Stimulated activated CD8-positive, alpha-beta memory T cell treated with anti-CD3 and anti-CD28 coated beads, Interleukin-4, amount 100 ng/mL, for 1 hour (primary cell): ENCODE measurements at places on chromosomes 13 and 19.

GRCh38 chr13:85377783-85378182 lies 421.4 kb downstream of the SLITRK6 start:
- no peak for DNase-seq

GRCh38 chr19:29247872-29248271 lies 34.9 kb upstream of the UQCRFS1 start:
- DNase-seq, result no peak

GRCh38 chr13:30577401-30577852 lies 40.3 kb upstream of the USPL1 start:
- DNase-seq, result no peak

DNA sequence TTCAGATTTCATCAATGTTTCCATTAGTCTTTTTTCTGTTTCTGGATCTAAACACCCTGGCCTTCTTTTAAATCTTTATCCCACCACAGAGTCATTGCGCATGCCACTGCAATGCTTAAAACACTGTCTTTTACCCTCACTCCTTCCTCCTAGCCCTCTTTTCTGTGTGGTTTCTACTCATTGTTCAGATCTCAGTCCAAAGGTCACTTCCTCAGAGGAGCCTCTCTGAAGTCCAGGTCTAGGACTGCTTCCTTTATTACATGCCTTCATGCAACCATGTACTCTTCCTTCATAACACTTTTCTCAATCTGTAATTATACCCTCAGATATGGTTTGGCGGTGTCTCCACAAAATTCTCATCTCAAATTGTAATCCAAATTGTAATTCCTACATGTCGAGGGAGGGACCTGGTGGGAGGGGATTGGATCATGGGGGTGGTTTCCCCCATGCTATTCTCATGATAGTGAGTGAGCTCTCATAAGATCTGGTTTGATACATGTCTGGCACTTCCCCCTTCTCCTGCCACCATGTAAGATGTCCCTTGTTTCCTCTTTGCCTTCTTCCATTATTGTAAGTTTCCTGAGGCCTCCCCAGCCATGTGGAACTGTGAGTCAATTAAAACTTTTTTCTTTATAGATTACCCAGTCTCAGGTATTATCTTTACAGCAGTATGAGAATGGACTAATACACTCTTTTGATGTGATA lies 808.9 kb downstream of the DIAPH3 start:
- no peak for DNase-seq

DNA sequence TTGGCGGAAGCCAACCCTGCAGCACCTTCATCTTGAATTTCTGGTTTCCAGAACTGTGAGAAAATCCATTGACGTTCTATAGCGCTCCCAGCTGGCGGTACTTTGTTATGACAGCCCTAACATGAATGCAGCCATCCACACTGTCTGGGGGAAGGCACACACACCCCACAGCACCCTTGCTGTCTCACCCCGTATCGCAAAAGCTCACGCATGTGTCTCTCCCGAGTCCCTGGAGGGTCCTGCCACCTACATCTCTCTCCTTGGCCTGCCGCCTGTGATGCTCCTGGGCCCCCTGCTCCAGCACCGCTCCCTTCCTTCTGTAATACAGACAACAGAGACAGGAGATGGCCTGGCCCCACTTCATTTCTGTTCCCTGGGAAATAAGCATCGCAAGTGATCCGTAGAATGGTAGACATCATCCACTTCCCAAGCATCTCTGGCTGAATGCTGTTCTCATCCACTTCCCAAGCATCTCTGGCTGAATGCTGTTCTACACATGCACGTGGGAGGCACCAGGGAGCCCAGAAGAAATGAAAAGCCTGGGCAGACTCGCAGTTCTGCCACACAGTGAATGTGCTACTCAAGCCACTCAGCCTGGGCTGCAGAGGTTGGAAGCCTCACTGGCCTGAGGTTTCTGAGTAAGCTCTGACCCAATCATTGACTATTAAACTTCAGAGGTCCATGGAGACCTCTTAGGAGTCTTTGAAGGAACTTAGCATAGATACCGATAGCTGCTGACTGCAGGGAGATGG lies 29.6 kb downstream of the EPN1 start:
- no peak for DNase-seq

- DNase-seq, result no peak
These were observed 335.1 kb downstream of the GPC6 start for GRCh38 chr13:93561576-93562225.

- no peak for DNase-seq
These were observed 885.2 kb downstream of the PCDH9 start for GRCh38 chr13:66344805-66345517.

DNA sequence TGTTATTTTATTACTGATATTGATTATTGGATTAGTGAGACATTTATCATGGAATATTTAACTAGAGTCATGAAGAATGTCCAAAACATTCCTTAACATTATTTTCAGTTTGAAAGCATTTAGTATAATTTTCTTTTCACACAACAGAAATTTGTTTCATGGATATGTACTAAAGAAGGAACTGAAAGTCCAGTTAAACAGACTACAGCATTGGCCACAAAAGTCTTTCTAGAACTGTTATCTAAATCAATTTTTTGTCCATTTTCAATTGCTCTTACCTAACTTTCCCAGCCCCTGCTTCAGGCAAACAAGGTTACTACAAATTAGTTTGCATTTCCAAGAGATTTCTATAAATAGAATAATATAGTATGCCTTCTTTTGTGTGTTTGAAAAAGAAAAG lies 1018.0 kb upstream of the PCDH20 start:
- DNase-seq, result no peak

GRCh38 chr13:33963895-33964294 lies 145.9 kb downstream of the RFC3 start:
- DNase-seq, result no peak

DNA sequence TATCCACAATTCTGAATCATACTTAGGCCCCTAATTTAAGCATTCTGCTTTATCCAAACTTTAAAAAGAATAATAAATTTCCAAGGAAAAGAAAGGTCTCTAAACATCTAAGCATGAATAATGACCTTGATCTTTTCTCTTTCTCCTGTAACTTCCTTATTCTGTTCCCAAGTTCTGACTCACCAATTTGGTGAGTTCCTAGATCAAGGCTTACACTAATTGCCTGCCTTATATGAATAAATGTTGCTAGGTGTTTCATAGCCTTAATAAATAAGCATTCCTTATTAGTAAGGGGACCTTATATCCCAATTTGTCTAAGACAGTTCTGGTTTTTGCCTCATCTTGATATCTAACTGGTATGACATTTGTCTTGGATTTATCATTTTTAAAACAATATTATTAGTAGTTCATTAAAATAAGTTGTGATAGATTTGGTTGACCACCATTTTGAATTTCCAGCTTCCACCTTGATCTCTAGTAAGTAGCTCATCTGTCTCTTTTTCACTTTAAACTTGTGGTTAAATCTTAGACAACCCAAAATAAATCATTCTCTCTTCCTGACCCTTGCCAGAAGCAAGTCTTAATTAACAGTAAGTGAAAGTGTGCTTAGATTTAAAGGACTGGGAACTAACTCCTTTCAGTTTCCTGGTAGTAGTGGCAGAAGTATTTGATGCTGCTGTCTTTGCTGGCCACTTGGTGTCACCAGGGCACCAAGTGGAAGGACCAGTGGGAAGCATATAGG lies 121.2 kb upstream of the MLNR start:
- no peak for DNase-seq

- DNase-seq, result no peak
These were observed 60.3 kb downstream of the ARHGAP35 start for GRCh38 chr19:46921071-46921470.

GRCh38 chr13:89279374-89279773 lies 1608.2 kb downstream of the SLITRK5 start:
- DNase-seq, result no peak

DNA sequence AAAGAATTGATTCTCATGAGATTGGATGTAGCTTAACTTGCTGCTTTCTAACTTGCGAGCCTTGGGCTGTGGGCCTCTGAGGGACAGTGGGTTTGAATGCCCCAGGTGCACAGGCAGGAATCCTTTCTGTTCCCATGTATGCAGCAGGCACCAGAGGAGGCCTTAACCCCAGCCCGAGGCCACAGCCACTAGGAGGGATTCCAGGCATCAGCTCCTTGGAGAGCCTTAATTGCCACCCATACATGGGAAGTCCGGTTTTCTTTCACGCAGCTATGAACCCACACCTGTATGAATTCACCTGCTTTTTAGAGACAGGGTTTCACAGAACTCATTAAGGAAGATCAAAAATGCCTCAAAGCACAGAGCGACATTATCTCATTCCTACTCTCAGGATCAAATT lies 117.9 kb downstream of the CRYL1 start:
- no peak for DNase-seq

DNA sequence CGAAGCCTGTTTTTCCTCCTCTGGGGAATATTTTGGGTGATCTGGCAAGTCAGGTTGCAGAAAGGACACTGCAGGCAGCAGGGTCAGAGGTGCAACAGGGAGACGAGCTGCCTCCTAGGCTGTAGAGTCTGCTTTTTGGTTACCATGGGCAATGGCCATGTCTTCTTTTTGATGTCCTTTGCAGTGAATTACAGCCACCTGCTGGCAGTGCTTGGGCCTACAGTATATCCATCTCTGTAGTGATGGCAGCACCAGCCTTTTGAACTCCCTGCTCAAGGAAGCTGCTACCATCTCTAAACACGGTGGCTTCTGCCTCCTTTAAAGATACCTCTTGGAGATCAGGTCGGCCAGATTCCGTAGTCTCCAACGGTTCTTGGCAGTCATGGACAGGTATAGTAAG lies 73.9 kb downstream of the WTIP start:
- no peak for DNase-seq

DNA sequence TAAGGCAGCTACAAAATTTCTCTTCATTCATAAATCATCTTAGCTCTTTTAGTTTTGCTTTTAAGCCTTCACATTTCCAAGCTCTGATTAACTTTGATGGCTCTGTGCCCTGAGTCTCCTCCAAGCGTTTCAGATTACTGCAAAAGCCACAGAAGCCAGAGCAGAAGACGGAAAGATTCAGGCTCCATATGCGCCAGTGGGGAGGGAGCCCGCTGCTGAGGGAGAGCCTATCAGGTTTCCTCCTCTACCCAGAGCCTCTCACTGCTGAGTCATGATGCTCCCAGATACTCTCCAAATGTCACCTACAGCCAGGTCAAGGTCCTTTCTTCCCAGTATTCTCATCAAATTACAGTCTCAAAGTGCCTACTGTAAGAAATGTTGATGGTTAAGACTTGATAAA lies 193.6 kb downstream of the RAP2A start:
- no peak for DNase-seq

- no peak for DNase-seq
These were observed 991.7 kb downstream of the DIAPH3 start for GRCh38 chr13:59172076-59172475.

DNA sequence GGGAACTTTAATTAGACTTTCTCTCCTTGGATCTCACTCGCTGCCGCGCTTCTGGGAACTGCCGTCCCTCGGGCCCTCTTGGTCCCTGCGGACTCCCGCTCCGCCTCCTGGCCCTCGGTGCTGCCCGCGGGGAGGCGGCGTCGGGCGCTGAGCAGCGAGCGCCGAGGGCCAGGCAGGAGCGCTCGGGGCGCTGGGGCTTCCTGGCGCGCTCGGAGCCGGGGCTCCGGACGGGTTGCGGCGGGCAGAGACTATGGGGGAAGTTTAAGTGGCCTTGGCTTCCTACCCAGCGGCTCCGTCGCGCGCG lies 704 bp downstream of the CHST8 start:
- DNase-seq, result no peak

GRCh38 chr13:23654111-23655110 lies 84.2 kb downstream of the TNFRSF19 start:
- DNase-seq, result no peak

DNA sequence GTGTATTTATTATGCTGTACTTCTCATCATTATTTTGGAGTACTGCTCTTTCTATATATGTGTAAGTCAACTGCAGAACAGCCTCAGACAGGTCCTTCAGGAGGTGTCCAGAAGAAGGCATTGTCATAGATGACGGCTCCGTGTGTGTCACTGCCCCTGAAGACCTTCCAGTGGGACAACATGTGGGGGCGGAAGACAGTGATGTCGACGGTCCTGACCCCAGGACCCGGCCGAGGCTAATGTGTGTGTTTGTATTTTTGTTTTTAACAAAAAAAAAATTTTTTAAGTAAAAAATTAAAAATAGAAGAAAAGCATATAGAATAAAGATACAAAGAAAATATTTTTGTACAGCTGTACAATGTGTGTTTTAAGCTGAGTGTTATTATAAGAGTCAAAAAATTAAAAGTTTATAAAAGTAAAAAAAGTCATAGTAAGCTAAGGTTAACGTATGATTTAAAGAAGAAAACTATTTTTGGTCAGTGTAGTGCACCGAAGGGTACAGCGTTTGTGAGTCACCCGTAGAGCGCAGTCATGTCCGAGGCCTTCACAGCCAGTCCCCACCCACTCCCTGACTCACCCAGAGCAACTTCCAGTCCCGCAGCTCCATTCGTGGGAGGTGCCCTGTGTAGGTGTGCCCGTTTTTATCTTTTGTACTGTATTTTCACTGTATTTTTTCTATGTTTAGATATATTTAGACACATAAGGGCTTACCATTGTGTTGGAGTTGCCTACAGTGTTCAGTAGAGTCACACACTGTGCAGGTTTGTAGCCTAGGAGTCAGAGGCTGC lies 42.2 kb upstream of the SPACA7 start:
- no peak for DNase-seq

GRCh38 chr19:13707915-13708314 lies 56.4 kb upstream of the MRI1 start:
- DNase-seq, result no peak

DNA sequence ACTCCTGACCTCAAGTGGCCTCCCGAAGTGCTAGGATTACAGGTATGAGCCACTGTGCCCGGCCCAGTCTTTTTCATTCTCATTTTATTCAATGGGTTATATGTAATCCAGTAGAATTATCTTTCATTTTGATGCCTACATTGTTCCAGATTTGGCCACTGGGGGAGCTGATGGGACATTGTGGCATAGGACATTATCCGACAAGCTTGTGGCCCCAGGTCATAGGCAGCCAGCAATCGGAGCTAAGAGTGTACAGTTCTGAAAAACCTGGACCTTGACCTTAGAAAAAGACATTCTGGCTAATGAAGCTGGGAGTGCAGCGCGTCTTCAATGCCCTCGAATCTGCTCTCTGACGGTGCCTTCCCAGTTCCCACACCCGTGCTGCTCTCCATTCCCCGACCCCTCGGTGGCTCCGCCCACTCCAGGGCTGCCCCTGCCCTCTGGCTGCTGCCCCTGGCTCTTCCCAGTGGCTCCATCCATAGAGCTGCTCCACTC lies 108.7 kb downstream of the TEX29 start:
- DNase-seq, result peak; percentile 6

DNA sequence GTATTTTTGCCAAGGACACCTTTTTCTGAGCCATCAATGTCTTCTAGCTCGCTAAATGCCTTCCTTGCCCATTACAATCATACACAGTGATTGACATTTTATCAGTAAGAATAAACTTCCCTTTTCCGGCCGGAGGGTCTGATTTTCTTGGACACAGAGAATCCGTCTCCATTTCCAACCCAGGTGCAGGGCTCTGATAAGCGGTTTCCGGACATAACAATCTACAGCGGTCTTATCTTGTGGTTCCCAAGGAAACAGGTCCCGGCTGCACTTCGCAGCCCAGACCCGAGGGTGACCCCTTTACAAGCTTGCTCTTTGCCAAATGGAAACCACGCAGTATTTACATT lies 5.1 kb upstream of the ZNF77 start:
- no peak for DNase-seq

GRCh38 chr13:23512762-23513395 lies 57.3 kb upstream of the TNFRSF19 start:
- DNase-seq, result no peak
